ENCODE measurements at places on chromosomes 1 and 21.

GRCh38 chr1:185566995-185567394, 167.2 kb upstream of the HMCN1 start:
- DNase-seq: no peak

DNA sequence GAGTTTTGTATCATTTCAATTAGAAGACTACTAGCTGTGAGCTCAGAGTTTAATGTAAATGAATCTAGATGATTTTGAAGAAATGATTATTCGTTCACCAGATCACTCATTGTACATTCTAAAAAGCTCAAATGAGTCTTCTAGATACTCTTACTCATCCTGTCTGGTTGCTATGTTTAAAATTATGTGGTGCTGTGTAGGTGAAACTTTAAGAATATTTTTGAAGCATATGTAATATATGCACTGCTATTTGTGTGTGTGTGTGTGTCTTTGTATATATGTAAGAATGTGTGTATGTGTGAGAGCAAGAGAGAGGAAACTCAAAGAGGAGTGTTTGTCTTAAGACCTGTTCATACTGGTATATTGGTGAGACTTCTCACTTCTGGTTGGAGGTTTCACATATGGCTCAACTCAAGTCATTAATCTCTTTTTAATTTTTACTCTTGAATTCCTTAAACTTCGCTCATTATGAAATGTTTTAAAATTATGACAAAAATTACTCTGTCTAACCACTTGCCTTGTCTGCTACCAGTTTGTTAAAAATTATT, 8.6 kb upstream of the C1orf105 start:
- DNase-seq: no peak

DNA sequence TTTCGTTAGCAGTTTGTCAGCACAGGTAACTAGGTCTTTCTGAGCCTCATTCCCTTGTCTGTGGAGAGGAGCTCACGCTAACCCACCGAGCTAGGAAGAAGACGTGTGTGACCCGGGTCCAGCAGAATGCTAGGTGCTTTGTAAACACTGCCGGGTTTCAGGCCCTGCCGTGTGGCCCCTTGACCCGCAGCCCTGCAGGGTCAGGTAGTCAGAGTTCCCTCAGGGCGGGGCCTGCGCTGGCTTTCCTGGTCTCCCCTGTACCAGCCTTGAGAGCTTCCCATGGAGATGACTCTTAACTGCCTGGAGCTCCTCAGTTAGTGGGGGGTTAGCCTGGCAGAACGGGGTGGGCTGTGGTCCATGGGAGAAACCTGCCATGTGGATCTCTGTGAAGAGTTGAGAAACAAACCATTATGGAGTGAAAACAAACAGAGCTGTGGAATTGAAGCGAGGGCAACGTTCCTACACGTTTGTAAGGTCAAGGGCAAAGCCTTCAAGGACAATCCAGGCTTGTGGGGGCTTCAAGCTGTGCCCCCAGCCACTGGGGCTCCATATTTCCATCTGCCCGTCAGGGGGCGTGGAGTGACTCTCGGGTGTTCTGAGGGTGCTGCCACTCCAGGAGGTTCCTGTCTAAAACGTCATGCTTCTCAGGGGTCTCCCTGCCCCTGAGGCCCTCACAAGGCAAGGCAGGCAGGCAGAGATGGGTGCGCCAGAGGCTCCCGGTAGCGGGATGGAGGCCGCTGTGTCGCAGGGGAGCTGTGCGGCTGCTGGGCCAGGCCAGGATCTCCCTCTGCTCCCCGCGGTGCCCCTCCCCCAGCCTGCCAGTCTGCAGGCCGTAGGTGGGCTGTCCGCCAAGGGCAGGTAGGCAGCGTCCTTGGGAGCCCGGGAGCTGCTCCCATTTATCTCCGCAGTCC, 23.8 kb downstream of the LHX4 start:
- no peak for DNase-seq

DNA sequence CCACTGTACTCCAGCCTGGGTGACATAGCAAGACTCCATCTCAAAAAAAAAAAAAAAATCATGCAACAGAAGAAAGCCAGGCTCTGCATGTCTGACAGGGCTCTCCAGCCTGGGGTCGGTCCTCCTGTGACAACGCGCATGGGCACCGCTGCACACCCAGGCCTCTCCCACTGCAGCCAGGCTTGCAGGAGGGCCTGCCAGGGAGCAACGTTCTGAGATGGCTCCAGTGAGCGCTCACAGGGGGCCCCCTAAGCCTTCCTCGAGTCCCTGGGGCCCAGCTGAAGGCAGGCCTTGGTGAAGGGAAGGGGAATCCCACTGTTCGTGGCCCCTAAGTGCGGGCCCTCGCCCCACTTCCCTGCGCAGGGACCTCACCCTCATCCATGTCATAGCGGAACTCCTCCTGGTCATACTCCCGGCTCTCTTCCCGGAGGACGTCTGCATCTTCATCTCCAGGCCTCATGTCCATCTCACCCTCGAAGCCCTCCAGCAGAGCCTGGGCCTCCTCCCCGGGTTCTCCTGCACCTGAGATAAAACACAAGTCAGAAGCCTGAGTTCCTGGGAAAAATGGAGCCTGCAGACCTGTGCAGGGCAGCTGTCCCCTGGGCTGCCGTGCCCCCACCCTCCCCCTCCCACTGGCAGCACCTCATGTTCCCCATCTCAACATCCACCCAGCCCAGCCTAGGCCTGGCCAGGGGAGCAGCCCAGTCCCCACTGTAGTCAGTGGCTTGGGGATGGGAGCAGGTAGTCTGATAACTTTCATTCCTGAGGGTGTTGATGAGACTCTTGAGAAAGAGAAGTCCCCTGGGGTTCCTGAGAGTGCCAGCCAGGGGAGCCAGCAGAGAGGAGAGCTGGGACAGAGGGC, 20.3 kb downstream of the RSPH1 start:
- DNase-seq: no peak

- no peak for DNase-seq
Measured at GRCh38 chr21:38913893-38914527, 108.3 kb downstream of the ETS2 start.

DNA sequence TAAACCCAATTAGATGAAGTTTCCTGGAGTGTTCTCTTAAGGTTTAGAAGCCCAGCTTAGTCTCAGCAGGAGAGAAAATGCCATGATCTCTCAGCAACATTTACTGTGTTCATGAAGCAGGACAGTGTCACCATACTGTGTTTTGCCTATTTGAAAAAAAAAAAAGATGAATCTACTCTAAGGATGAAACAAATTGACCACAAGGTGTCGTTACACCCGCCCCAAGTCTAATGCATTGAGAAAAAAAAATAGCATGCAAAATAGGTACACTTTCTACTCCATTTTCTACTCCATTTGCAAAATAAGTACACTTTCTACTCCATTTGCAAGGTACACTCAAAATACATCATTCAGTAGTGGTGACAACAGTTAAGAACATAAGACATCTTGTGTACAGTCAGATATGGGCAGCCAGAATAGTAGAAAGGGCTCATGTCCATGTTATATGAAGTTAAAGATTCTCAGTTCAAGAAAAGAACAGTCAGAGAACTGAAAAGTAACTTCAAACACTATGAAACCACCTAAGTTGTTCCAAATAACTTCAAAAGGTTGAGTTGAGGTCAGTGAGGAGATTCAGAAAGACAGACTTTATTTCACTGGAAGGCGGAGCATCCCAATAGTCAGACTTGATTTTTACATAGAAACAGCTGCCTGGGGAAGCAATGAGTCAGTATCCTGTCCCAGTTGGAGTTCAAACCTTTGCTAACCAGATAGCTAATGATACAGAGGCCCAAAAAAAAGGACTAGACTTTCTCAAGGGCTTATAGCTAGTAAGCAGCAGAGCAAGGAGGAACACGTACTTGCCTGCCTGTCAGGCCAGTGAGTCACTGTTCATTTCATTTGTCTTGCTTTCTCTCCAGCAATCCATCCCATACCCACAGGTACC, 13.3 kb downstream of the PLPPR5 start:
- no peak for DNase-seq

GRCh38 chr1:36920371-36920770, 113.9 kb downstream of the GRIK3 start:
- DNase-seq: no peak

DNA sequence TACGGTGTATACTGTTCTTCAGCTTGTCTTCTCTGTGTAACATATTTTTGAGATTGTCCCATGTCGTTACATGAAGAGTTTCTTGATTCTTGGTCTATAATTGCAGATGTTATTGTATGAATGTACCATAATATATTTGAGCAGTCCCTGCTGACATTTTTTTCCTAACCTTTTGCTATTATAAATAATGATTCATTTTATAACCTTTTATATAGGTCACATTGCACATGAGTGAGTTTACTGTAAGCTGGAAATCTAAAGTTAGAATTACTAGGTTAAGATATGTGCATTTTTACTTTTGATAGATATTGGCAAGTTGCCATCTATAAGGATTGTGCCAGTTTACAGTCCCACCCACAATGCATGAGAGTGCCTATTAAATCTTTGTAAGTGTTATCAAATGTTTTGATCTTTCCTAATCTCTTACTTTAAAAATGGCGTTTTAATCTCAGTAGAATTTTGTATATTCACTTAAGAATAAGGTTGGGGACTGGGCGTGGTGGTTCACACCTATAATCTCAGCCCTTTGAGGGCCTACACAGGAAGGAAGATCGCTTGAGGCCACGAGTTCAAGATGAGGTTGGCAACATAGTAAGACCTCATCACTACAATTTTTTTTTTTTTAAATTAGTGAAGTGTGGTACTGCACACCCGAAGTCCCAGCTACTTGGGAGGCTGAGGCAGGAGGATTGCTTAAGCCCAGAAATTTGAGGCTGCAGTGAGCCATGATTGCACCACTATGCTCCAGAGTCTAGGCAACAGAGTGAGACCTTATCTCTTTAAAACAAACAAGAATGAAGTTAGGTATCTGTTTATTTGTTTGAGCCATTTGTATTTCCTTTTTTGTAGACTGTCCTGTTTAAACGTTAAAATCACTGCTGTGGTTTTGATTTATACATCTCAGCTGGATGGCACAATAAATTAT, 36.5 kb downstream of the ZMYM1 start:
- DNase-seq: no peak

- DNase-seq: no peak
Measured at GRCh38 chr1:207838156-207839082, 72.5 kb downstream of the CD34 start.
